ENCODE measurements at places on chromosomes 11 and 22. TPM values are rescaled to one million over a fixed set of nuclear protein-coding genes. Genes with fewer than 3 reads are reported as not detected.

SDHD gene
- 95.4 TPM for total RNA-seq

DDTL gene
- 4.7 TPM for total RNA-seq

OR8A1 gene
- total RNA-seq = not detected

GRIA4 gene
- not detected for total RNA-seq

TEX12 gene
- total RNA-seq = 0.24 TPM

MMP13 gene
- not detected for total RNA-seq

LRRC56 gene
- 2.2 TPM for total RNA-seq

UBQLNL gene
- 0.18 TPM for total RNA-seq

SLC2A11 gene
- total RNA-seq = 8.4 TPM

CTTN gene
- total RNA-seq = 53.7 TPM

TMEM132A gene
- total RNA-seq = 2.4 TPM

GRAMD1B gene
- total RNA-seq = 155 TPM

EFCAB6 gene
- not detected for total RNA-seq

ARHGAP8 gene
- total RNA-seq = 0.61 TPM

OR5P2 gene
- total RNA-seq = not detected

OR52E8 gene
- not detected for total RNA-seq

MISFA gene
- total RNA-seq = 5.1 TPM

DRD4 gene
- total RNA-seq = 0.34 TPM

PKDREJ gene
- total RNA-seq = not detected

USP2 gene
- 0.22 TPM for total RNA-seq

UBQLN3 gene
- total RNA-seq = not detected

KCNJ11 gene
- 1.6 TPM for total RNA-seq

CHRNA10 gene
- 2.6 TPM for total RNA-seq

Data from activated T-helper 1 cell treated with anti-CD3 and anti-CD28 coated beads, Interleukin-12 subunit alpha, Interleukin-12 subunit beta, Interleukin-2, Interleukin-4 antibody, amounts not matched to agents 30 ng/mL and 10 ng/mL and 1 ng/mL, durations not matched to agents 14 hours and 24 hours and 36 hours (primary cell).